ENCODE measurements at places on chromosomes 2 and 18.

DNA sequence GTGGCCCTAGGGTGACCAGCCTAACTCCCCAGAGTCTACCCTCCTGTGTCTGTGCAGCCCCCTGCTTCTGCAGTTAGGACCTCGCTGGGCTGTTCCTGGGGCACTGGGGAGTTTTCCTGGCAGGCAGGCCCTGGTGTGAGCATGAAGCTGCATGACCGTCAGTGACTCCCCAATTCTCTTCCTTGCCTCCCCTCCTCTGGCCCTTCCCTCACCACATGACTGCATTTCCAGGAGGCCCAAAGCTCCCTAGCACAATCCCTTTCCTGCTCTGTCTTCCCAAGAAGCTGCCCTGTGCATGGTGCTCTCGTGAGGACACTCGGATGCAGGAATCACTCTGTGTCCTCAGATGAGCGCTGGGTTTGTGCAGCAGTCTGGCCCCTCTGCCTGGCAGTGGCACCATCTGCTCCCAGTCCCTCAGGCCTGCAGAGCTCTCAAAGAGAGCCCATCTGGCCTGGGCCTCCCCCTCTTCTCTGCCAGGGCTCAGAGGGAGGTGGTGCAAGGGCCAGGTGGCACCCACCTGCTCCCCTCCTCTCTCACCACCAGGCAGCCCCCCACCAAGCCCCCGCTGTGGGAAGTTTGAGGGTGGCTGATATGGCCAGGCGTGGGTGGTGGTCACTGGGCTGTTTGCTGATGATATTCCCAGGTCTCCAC, 125.6 kb upstream of the HS6ST1 start:
- no peak for DNase-seq

GRCh38 chr2:7620255-7620654, 703.0 kb downstream of the RNF144A start:
- no peak for DNase-seq

DNA sequence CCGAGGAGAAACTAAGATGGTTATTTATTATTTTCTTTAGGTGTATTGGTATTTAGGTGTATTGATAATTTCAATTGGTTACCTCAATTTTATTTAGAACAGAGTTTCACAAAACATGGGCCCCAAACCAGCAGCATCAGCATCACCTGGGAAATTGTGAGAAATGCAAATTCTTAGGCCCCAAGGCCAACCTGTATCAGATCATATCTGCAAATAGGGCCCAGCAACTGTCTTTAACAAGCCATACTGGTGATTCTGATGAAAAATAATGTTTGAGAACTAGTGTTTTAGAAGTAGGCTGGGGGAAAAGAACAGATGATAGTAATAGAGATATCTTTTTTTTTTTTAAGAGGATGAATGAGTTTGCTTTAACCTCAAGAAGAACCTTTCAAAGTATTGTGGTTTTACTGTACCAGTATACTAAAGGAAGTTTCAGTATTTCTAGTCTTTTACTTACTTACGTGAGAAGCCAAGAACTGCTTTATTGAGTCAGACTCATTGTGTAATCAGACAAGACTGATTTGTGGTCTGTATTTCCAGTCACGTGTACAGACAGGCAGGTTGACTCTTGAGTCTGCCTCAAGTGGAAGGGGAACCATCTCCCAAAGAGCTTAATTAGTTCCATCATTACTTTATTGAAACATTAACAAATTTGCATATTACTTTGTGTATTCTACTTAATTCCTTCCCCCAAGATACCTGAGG, 60.4 kb upstream of the GAREM1 start:
- DNase-seq = peak; percentile 13

- no peak for DNase-seq
Observed at GRCh38 chr2:237693291-237693994, 66.1 kb downstream of the LRRFIP1 start.

DNA sequence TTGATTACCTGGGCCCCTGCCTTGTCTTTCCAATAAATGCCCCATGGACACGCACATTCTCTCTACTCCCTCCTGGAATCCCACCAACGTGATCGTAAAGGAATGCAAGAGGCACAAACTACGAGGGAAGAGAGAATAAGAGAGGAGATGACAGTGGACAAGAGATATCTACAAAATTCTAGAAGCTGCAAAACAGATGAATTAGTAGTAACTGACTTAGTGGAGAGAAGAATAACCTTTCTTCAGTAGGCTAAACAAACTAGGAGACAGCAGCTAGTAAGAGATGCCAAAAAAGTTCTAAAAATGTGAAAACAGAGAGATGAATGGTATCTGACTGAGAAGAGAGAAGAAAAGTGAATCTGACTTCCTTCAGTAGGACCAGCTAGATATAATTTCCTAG, 43.5 kb upstream of the MYCN start:
- DNase-seq = no peak

DNA sequence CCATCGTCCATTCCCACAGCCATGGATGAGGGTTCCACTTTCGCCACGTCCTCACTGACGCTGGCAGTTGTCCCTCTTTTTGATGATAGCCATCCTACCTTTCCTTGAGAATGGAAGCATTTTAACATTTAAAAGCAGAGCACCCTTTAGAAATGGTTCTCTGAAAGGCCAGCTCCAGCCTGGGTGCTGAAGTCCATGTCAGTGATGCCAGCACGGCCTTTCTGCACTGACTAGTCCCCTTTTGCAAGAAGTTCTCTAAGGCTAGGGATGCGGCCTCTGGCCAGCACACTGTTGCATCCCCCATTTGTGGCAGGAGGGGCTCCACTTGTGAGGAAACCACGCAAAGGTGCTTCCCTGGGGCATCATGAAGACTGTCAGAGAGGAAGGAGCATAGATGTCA, 203.5 kb downstream of the MGAT5 start:
- DNase-seq = no peak

DNA sequence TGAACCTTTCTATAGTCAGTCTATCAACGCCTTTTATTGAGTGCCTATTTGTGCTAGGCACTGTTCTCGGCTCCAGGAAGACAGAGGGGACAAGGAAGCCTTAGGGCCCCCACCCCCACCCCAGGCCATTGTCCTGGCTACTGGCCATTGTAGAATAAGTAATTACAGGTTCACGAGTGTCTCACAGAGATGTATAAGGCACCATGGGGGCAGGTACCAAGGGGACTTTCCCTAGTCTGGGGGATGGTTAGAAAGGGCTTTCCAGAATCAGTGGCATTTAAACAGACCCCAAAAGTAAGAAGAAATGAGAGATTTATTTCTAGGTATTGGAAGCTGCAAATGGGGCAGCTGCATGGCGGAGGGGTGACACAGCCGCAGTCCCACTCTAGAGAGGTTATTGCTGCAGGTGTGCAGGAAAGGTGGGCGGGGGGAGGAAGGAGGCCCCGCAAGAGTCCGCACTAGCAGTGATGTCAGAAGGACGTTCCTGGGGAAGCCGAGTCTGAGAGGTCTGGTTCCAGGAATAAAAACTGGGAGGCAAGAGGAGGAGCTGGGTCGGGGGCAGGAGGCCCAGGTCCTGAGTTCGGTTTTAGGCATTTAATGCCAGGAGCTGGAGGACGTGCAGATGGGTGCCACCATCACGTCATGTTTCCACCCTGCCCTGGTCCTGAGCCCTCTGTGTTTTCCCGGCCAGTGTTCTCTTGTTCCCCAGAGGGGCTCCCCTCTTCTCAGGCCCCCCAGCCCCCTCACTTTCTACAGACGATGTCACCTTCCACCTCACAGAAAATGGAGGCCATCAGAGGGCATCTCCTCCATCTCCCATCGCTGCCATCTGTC, 30.5 kb downstream of the FOSL2 start:
- no peak for DNase-seq

GRCh38 chr2:182283512-182283911, 143.3 kb downstream of the PDE1A start:
- no peak for DNase-seq

Measured in skin of body (tissue), 3 donors.